Nucleus accumbens (tissue), 56 donors: ENCODE measurements at places on chromosomes 6 and 20.
A peak's percentile ranks its signal among the peaks of the same experiment; 100 is the strongest.

- no peak for DNase-seq
Measured at GRCh38 chr20:11195169-11195568, 521.4 kb upstream of the JAG1 start.

DNA sequence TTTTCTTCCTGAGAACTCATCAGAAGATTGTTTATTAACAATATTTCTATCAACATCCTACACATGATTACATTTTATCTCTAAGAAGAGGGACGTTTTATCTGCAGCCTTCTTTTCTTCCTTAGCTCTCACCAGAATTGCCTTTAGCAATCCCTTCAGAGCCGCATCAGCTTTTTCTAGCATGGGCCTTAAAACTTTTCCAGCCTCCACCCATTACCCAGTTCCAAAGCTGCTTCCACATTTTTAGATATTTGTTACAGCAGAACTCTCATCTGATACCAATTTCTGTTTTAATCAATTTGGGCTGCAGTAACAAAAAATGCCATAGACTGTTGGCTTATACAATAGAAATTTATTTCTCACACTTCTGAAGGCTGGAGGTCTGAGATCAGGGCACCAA is 281.5 kb downstream of the THBS2 start:
- DNase-seq: no peak

GRCh38 chr20:36384022-36384619 is 78.0 kb downstream of the DLGAP4 start:
- DNase-seq: no peak

GRCh38 chr20:62333820-62334595 is 31.2 kb downstream of the ADRM1 start:
- DNase-seq: no peak

DNA sequence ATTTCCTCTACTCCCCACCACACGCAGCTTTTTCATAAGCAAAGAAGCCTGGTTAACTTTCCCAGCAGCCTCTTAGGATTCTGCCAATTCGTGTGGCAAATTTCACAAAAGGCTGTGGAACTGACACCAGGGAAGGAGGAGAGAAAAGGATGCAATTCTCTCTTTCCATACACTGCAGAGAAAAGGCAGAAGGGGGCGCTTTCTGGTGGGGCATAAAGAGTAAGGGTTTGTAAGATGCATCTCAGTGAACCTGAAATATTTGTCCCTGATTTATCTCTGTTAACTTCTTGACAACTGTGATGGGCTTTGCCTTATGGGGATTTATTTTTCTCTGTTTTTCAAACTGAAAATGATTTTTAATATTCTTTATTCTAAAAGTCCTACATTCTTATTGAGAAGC is 45.5 kb upstream of the GLP1R start:
- DNase-seq: no peak

DNA sequence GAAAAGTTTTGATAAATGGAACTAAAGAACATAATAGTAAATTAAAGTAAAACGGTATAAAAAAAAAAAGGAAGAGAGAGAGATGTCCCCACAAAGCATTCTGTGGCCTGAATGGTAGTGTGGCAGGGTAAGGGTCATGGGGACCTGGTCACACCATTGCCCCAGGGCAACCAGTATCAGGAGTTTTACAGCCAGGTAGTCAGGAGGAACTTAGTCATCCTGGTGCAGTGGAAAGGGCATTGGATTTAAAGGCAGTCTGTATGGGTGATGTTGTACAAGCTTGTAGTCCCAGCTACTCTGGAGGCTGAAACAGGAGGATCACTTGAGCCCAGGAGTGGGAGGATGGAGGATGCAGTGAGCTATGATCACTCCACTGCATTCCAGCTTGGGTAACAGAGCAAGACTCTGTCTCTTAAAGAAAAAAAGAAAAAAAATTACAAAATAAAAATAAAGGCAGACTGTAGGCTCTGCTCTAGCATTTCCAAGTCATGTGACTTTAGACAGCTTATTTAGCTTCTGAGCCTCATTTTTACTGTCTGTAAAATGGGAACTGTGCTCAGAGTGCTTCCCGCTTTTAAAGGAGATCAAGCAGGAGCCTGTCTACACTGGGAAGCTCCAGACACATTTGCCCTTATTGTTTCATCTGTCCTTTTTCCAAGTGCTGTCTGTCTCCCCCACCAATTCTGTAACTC is 112.8 kb upstream of the ARMC2 start:
- no peak for DNase-seq

DNA sequence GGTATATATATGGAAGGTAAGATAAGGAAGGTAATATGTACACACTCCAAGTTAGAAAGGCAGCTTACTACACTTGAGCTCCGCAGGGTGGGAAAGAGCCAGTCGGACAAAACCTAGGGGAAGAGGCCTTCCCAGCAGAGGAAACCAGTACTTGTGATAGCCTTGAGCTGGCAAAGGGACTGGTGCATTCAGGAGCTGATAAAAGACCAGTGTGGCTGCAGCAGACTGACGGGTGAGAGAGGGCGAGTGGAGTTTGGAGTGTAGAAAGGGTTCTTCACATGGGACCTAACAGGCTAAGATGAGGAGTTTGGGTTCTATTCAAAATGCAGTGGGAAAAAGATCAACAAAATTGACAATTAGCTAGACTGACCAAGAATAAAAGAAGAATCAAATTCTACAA is 49.3 kb upstream of the KIF13A start:
- DNase-seq: no peak

GRCh38 chr6:169795196-169795595 is 43.8 kb downstream of the ERMARD start:
- DNase-seq: no peak

DNA sequence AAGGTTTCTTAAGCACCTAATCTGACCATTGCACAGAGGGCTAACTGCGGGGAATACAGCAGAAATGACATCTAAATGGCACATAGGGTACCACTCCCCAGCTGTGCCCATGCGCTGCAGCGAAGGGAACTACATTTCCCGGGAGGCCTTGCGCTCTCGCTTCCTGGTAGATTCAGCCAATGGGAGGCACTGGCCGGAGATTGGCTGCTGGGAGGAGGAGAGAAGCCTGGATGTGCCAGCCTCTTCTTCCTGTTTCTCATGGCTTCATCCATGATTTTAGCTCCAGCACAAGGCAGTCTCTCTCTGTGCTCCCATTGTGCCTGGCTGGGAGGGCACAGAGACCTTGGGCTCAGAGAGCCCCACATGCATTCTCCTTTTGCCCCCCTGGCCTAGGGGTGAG is 101.7 kb upstream of the FOXA2 start:
- peak; percentile 7 for DNase-seq

DNA sequence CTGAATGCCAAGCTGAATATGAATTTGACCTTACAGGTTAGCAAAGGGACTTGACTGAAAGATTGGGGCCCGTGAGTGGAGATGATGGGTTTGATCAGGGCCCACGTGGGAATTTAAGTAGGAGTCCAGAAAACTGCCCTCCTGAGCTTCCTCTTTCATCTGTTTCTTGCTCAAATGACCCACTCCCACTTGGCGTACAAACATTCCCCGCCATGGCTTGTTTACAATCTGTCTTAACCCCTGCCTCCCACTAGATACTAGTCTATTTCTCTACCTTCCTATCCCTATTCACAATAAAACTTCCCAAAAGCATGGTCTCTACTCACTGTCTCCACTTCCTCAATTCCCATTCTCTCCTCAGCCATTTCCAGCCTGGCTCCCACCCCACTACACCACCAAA is 9.4 kb downstream of the MMP9 start:
- no peak for DNase-seq

GRCh38 chr20:56439771-56440291 is 27.8 kb downstream of the CASS4 start:
- no peak for DNase-seq

DNA sequence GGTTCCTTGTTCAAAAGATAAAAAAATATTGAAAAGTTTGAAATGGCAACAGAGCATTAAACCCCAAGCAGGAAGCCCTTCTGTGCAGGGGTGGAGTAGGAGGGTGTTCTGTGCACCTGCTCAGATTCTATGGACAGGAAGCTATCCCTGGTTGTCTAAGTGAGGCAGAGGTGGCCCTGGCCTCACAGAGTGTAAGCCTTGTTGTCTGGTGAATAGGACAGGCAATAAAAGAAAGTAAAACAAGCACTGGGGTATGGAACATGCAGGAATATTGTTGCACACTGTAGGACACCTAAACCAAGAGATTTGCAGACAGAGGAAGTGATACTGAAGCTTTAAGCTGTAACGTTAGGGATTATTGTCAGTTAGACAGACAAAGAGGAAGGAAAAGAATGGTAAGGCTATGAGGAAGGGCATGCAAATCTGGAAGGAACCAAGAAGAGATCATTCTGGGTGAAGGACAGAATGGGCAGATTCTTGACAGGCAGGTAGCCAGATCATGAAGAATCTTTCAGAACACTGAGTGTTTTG is 66.8 kb downstream of the TBC1D7 start:
- DNase-seq: no peak
